ENCODE measurements at places on chromosomes 3 and 15.
A peak's percentile ranks its signal among the peaks of the same experiment; 100 is the strongest.

- H3K36me3 ChIP-seq = no peaks in the 10 kb centered on the region
- H3K4me3 ChIP-seq = no peak overlapping the region
- H3K27ac ChIP-seq = no peak overlapping the region
- H3K27me3 ChIP-seq = no peaks in the 10 kb centered on the region
- no peaks in the 10 kb centered on the region for H3K4me1 ChIP-seq
These were observed 922.9 kb downstream of the SI start for GRCh38 chr3:164155400-164155799.

DNA sequence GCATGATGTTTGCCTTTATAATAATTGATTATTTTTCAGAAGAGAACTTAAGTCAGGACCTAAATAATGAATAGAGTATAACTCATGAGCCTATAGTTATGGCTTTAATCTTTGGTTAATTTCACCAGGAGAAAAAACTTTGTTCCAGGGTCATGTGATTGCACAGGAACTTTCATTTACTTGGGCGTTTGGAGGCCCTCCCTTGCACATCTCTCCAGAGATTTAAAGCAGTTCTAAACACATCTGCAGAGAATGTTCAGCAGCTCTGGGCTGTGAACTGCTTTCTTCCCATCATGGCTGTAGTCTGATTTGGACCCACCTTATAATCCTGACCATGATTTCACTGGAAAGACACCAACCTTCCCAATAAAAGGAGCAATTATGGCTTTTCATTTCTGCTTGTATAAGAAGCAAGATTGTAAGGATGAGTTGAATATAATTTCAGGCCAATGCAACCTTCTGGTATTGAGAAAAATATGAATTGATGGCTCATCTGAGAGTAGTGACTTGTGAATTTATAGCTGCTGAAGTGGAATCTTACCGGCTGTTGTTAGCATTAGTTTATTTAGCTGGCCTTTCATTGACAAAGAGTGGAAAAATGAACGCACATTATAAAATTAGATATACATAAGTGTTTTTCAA is 80.9 kb upstream of the PRTG start:
- peak; percentile 23 for DNase-seq
- no peak overlapping the region for H3K27ac ChIP-seq
- no peaks in the 10 kb centered on the region for H3K27me3 ChIP-seq
- H3K4me3 ChIP-seq = no peak overlapping the region
- peaks cover 5% of the 10 kb centered on the region for H3K36me3 ChIP-seq
- peaks cover 6% of the 10 kb centered on the region for H3K4me1 ChIP-seq

- no peak overlapping the region for H3K4me3 ChIP-seq
- H3K27me3 ChIP-seq = no peaks in the 10 kb centered on the region
- no peak for DNase-seq
- H3K36me3 ChIP-seq = no peaks in the 10 kb centered on the region
- peaks cover 3% of the 10 kb centered on the region for H3K4me1 ChIP-seq
These were observed 428.8 kb upstream of the TPRG1 start for GRCh38 chr3:188742755-188743550.

DNA sequence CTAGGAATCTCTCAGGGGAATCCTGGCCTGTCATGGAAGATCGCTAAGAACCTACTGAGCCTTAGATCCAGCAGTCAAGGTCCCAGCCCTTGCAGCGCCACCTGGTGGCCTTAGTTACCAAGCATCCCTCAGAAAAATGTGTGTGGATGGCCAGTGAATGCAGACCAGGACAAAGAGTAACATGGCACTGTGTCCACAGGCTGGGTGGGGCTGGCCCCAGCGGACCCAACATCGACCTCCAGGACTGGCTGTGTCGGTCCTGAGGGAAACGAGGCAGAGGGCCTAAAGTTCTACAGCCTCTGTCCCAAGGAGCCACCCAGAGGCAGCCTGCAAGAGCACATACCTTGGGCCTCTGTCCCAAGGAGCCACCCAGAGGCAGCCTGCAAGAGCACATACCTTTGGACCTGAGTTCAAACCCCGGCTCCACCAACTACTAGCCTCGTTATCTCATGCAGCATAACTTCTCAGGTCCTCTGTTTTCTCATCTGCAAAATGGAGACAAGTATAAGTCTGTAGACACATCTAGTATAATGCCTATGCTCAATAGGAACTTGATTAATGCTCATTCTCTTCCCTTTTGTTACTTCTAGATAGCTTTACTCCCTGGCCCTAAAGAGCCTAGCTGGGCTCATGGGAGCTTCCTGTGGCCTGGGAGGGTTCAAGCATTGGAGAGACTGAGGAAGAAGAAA is 57.5 kb upstream of the HERC1 start:
- no peaks in the 10 kb centered on the region for H3K36me3 ChIP-seq
- H3K4me3 ChIP-seq = no peak overlapping the region
- peaks cover 2% of the 10 kb centered on the region for H3K4me1 ChIP-seq
- H3K27me3 ChIP-seq = peaks cover 14% of the 10 kb centered on the region

DNA sequence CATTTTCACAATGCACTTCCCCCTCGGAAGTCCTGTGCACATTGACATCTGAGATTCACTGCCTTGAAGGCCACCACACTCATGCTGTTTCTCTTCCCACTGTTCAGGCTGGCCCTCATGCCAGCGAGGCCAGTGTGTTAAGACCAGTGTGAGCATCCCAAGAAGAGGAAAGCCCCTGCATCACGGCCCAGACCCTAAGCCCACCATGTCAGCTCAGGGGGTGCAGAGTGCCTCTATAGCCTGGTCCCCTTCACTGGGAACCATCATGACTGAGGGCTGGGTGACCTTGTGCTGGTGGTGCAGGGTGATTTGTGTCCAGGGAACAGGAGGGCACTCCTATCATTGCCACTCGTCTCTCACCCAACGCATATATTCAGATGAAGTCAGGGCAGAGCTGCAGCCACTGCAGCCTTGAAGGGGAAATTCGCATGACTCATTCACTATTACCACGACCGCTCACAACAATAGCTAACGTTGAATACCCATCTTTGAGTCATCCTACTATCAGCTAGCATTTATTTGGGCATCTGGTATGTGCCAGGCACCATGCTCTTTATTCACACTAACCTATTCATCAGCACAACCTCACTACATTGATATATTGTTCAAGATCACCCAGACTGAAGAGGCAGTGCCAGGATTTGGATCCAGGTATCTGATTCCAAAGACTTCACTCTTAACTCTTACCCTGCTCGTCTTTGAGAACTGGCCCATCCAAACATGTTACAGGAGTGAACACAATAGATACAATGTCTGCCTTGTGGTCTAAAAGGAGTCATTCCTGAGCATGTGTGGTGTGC is 58.8 kb upstream of the SLC6A11 start:
- no peak overlapping the region for H3K27ac ChIP-seq
- no peaks in the 10 kb centered on the region for H3K36me3 ChIP-seq
